Heart left ventricle (tissue), 16 donors: ENCODE measurements at places on chromosomes 7 and 10. TPM values are rescaled to one million over a fixed set of nuclear protein-coding genes. Genes with fewer than 3 reads are reported as not detected.

The PLEKHS1 gene
- not detected for total RNA-seq

The KIAA1217 gene
- total RNA-seq = 30.8 TPM

DNA sequence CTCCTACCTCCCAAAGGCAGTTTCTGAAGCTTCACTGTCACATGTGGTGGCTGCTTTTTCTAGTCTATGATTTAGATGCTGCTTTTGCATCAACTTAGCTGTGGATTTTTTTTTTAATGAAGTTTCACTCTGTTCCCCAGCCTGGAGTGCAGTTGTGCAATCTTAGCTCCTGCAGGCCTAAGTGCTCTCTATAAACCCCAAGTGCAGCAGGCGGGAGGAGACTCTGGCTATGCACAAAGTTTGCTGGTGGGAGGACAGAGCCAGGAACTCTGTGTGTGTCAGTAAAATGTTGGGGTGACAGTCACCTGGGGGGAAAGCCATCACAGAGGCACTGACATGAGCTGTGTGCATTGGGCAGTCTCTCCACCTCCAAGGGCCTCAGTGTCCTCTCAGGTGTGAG is 138.8 kb upstream of the FAM20C start:
- H3K36me3 ChIP-seq = no peaks in the 10 kb centered on the region
- H3K4me1 ChIP-seq = no peaks in the 10 kb centered on the region
- no peak for DNase-seq

DNA sequence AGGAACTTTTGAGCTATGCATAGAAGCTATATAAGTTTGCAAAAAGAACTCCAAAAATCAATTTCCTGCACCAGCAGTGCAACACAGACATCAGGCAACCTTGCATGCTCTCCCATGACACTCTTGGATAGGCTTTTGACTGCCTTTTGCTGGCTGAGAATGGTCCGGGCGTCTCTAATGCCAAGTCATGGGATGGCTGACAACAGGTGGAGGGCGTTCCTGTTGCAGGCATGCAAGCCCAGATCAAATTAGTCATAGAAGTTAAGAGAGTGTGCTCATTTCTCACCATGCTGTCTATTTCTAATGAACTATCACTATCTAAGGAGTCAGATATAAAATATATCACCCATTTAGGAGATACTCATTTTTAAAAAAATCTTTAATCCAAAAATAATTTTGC is 8.4 kb downstream of the PLCE1 start:
- no peaks in the 10 kb centered on the region for H3K36me3 ChIP-seq
- peaks cover 41% of the 10 kb centered on the region for H3K4me1 ChIP-seq

- H3K4me1 ChIP-seq = no peaks in the 10 kb centered on the region
- H3K27me3 ChIP-seq = no peaks in the 10 kb centered on the region
- no peak for DNase-seq
- H3K36me3 ChIP-seq = no peaks in the 10 kb centered on the region
Observed at GRCh38 chr10:90504172-90504571, 353.7 kb downstream of the HTR7 start.

GRCh38 chr7:17661982-17662585 is 278.2 kb downstream of the SNX13 start:
- H3K27me3 ChIP-seq = no peaks in the 10 kb centered on the region
- DNase-seq = no peak
- H3K36me3 ChIP-seq = no peaks in the 10 kb centered on the region
- H3K4me3 ChIP-seq = no peak overlapping the region
- no peak overlapping the region for H3K27ac ChIP-seq

DNA sequence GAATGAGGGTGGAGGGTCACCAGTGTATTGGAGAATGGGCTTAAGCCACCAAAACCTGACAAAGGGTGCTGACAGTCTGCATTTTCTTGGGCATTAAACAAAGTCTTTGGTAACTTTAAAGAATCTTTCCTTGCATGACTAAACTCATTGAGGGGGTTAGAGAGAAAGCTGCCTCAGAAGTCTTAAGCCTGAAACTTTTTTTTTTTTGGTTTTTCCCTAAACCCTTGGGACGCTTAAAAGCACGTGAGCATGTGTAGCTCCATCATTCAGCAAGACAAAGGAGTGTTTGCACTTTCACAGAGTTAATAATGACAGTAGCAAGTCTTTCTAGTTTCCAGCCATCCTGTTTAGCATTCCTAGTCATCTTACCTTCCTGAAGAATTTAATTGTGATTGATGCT is 110.7 kb downstream of the LRMDA start:
- H3K4me1 ChIP-seq = no peaks in the 10 kb centered on the region
- no peak overlapping the region for H3K4me3 ChIP-seq
- H3K27ac ChIP-seq = no peak overlapping the region
- H3K36me3 ChIP-seq = no peaks in the 10 kb centered on the region
- no peak for DNase-seq
- H3K27me3 ChIP-seq = no peaks in the 10 kb centered on the region

DNA sequence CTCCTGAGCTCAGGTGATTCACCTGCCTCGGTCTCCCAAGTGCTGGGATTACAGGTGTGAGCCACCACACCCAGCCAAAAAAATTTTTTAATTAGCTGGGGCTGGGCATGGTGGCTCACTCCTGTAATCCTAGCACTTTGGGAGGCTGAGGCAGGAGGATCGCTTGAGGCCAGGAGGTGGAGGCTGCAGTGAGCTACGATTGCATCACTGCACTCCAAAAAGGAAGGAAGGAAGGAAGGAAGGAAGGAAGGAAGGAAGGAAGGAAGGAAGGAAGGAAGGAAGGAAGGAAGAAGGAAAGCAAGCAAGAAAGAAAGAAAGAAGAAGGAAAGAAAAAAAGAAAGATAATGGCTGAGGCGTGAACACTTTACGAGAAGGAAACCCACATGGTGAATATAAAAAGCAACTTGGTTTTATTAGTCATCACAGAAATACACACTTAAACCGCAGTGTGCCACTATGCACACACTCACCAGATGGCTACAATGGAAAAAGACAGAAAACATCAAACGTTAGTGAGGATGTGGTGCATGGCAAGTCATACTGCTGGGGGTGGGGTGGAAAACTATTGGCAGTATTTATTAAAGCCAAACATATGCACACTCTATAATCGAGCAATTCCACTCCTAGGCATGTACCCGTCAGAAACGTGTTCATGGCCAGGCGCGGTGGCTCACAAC is 4.4 kb upstream of the CCL26 start:
- H3K27ac ChIP-seq = no peak overlapping the region
- no peaks in the 10 kb centered on the region for H3K36me3 ChIP-seq
- H3K27me3 ChIP-seq = no peaks in the 10 kb centered on the region
- no peak for DNase-seq
- H3K4me3 ChIP-seq = no peak overlapping the region
- no peaks in the 10 kb centered on the region for H3K4me1 ChIP-seq

DNA sequence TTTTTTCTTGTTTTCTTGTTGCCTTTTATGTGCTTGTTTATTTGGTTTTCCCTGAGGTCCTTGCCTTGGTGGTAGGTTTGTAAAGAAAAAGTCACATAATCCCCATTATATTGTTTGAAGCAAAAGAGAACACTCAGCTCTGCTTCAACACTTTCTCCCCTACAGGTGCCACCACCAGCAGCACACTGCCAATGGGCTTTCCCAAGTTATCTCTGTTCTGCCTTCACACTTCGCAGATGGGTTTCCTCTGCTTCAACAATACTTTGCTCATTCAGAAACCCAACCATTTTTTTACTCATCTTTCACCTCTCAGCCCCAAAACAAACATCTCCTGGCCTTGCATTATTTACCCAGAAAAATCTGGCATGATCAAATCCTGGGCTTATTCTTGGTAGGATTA is 375.1 kb upstream of the TEX47 start:
- no peaks in the 10 kb centered on the region for H3K27me3 ChIP-seq
- no peak overlapping the region for H3K4me3 ChIP-seq
- no peak overlapping the region for H3K27ac ChIP-seq
- no peaks in the 10 kb centered on the region for H3K4me1 ChIP-seq

DNA sequence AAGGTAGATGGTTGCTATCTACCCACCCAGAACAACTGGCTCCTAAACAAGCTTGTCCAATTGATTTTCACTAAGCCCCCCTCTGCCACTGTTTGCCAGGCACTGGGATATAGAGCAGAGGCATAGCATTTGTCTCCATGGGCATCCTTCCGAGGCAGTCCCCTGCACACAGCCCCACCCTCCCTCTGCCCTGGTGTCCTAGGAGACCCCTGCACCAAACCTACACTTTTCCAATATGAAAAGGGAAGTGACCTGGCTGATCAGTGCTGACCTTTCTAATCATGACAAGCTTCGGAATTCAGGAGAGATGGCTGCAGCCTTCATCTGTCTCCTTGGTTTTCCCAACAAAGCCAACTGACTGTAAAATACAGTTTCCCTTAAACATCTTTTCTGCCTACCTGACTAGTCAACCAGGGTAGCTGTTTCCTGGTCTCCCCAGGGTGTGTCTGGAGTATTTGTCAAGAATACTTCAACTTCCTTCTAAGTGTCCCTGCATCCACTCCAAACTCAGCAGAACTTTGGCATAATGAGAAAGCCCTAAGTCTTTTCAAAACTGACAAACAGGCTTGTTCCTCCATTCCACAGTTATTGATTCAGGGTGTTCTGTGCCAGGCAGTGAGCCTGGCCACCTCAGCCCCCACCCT is 7.6 kb upstream of the SLC18A3 start:
- DNase-seq = no peak
- no peaks in the 10 kb centered on the region for H3K36me3 ChIP-seq
- H3K4me1 ChIP-seq = no peaks in the 10 kb centered on the region
- no peak overlapping the region for H3K27ac ChIP-seq
- H3K4me3 ChIP-seq = no peak overlapping the region
